Ureter (tissue), 1 donor: ENCODE measurements at places on chromosomes 12 and 14. TPM values are rescaled to one million over a fixed set of nuclear protein-coding genes. Genes with fewer than 3 reads are reported as not detected.

GRCh38 chr14:34299360-34299759, 162.7 kb downstream of the SPTSSA start:
- DNase-seq: no peak

SLC7A8 gene
- 58.5 TPM for total RNA-seq

DNA sequence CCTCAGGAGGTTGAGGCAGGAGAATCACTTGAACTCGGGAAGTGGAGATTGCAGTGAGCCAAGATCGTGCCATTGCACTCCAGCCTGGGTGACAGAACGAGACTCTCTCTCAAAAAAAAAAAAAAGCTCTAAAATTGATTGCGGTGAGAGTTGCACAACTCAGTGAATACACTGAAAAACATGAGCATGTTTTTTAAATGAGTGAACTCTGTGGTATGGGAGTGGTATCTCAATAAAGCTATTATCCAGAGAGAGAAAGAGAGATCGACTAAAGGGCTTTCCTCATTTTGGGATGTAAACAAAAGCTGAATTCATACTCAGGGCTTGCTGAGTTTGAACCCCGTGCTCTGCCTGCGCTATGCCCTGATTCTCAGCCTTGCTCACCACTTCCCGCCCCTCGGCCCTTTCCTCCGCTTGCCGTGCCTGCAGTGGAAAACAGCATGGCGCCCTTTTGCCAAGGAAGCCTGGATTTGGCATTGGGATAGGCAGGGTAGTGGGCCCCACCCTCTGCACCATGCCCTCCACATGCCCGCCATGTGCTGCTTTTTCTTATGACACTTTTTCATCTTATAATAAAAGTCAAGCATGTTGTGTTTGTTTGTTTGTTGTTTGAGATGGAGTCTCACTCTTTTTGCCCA, 102.5 kb downstream of the LGMN start:
- no peak for DNase-seq

PIK3C2G gene
- 1.4 TPM for total RNA-seq

DNA sequence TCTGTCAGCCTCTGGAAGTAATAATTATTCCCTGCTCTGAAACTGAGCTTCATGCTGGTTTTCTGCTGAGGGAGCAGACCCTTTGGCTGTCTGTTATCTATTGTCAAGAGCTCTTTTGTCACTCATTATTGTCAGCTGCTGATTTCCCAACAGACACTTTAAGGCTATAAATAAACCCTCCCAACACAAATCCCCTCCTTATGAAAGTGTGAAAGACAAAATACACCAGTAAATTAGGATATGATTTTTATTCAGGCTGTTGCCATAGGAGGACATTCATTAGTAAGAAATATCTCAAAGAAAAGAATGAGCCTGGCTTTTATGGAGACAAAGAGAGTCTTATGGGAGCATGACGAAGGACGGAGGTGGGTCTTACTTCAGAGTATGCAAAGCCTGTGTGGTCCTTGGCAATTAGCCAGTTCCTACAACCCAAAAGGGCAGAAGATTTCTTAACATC, 180.8 kb downstream of the CRADD start:
- DNase-seq: no peak

RNASE3 gene
- total RNA-seq: not detected

- DNase-seq: no peak
Measured at GRCh38 chr12:104280717-104281458, 22.7 kb upstream of the EID3 start.

GRCh38 chr12:1173781-1174617, 183.0 kb downstream of the ERC1 start:
- no peak for DNase-seq

- DNase-seq: no peak
Measured at GRCh38 chr12:46442738-46443137, 70.2 kb upstream of the SLC38A2 start.

DNA sequence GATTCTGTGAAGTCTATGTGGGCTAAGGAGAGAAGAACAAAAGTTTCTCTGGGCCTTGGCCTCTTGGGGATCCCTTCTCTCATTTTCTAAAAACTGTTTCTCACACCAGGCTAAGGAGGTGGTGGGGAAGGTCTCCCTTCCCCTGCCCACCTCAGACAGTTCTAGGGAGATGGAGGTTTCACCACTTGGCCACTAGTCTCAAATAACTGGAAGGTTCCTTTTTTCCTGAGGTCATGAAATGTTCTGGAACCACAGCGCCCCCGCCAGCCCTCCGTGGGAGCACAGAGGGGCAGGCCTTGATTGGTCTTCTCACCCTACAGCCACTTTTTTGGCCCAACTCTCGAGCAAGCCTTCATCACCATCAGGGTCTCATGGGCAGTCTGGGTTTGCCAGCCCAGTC, 12.6 kb downstream of the C12orf43 start:
- DNase-seq: no peak

CDH24 gene
- 3.7 TPM for total RNA-seq

DNA sequence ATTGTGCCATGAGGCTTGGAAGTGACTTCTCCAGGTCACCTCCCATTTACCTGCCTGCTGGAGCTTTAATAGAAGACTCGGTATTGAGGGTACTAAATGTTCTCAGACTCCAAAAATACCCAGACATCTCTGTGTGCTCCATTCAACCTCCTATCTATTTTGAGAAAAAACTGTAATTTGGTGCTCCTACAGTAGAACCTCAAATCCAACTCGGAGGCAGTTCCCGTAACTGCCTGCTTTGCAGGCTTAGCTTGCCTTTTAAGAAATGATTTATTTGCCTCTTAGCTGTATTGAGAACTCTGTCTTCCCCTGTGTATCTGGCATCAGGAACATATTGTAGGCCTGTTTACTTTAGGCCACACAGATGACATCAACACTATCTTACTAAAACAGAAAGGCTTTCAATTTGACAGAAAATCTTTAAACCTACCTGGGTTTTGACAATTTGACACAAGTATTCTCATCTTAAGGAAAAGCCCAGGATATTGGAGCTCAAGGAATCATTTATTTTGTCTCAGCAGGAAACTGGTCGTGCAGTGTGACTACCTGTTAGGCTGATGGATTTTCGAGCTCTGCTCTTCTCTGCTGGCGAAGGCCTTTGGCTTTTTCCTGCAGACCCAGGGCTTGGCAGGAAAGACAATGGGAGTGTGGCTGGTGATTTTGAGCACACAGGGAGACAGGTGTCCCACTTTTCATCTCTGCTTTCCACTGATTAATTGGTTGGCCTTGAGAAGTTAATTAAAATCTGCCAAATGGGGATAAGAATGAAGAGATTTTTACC, 314.8 kb downstream of the SNAPC1 start:
- DNase-seq: no peak

MMP19 gene
- 17.7 TPM for total RNA-seq

CACNA2D4 gene
- total RNA-seq: 3.4 TPM

- DNase-seq: no peak
Measured at GRCh38 chr12:128338386-128339125, 71.6 kb downstream of the TMEM132C start.

- DNase-seq: no peak
Measured at GRCh38 chr14:89245802-89246201, 171.2 kb downstream of the FOXN3 start.

TEX52 gene
- total RNA-seq: not detected
